ENCODE measurements at places on chromosomes 6 and 20.

- no peak for DNase-seq
These were observed 19.5 kb upstream of the TCP11 start for GRCh38 chr6:35160642-35161041.

DNA sequence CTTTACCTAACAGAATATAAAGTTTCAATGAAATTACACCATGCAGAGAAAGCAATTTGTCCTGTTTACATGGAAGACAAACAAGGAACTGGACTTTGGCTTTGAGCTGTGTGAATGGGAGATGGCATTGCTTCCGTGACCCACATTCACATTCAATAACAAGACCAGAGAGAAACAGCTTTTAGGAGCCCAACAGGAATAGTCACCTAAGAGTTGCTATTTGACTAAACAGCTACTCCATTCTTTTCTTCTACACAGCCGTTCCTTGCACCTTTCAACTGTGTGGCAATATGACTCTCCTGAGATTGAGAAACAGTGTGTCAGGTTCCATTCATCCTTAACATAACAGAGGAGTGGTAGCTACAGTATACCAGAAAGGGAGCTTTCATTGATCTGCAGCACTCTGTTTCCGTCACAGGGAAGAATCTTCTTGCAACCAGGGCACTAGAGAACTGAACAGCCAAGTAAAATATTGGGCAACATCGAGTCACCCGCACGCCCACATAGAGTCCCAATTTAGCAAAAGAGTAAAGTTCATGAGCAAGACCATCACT is 355.1 kb downstream of the HAO1 start:
- DNase-seq = no peak

DNA sequence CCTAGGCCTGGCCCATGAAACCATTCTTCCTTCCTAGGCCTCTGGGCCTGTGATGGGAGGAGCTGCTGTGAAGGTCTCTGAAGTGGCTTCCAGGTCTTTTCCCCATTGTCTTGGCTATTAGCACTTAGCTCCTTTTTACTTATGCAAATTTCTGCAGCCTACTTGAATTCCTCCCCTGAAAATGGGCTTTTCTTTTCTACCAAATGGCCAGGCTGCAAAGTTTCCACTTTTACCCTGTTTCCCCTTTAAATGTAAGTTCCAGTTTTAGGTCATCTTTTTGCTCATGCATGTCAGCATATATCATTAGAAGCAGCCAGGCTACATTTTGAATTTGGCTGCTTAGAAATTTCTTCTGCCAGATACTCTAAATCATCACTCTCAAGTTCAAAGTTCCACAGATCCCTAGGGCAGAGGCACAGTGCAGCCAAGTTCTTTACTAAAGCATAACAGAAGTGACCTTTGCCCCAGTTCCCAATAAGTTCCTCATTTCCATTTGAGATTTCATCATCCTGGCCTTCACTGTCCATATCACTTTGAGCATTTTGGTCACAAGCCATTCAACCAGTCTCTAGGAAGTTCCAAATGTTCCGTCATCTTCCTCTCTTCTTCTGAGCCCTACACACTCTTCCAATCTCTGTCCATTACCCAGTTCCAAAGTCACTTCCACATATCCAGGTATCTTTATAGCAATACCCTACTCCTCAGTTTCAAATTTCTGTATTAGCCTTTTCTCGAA is 71.9 kb downstream of the TBC1D7 start:
- no peak for DNase-seq

- DNase-seq = no peak
These were observed 35.1 kb upstream of the FAM210B start for GRCh38 chr20:56323656-56324055.

DNA sequence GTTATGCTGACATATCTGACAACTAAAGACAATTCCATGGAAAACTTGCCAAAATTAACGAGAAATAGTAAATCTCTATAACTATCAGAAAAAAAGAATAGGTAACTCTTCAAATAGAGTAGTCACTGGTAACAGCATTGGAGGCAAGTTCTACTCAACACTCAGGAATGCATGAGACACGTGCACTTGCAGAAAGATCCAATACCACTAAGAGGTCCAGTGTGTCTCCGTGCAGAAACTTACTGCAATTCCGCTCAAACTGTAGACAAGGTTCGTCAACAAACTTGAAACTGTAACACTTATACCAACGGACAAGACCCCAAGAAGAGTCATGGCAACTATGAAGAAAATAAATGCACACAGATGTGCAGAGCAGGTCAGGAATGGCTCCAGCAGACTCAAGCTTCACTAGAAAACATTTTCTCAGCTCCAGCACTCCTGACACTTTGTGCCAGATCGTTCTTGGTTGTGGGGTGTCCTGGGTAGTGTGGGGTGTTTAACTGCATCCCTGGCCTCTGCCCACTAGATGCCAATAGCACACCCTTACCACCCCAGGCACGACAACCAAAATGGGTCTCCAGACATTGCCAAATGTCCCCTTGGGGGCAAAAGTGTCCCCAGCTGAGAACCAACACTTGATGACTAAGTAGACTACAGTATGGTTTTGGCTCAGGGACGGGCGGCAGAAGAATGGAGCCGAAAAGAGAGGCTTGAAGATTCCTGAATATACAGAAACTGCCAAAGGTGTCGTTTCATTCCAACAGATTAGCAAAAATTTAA is 134.8 kb downstream of the DTNBP1 start:
- DNase-seq = no peak

DNA sequence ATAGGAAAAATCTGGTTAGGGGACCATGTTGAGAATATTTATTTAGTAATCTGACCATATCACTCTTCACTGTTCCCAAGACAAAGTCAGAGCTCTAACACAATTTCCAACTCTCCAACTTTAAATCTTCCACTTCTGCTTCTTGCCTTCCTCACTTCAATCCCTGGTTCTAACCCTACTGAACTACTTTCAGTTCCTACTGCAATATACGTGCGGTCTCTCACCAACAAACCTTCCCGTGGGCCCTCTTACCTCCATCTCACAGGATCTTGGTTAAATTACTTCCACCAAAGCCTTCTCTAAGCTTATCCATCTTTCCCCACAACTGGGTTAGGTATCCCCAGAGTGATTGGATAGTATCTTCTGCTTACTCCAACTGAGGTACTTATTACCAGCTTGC is 8.0 kb downstream of the EIF2S2 start:
- no peak for DNase-seq

GRCh38 chr6:1135726-1136414 is 176.0 kb upstream of the FOXQ1 start:
- no peak for DNase-seq

- DNase-seq = no peak
These were observed 75.1 kb upstream of the QKI start for GRCh38 chr6:163339466-163339865.

- no peak for DNase-seq
These were observed 2.8 kb downstream of the ERVFRD-1 start for GRCh38 chr6:11108726-11109125.

DNA sequence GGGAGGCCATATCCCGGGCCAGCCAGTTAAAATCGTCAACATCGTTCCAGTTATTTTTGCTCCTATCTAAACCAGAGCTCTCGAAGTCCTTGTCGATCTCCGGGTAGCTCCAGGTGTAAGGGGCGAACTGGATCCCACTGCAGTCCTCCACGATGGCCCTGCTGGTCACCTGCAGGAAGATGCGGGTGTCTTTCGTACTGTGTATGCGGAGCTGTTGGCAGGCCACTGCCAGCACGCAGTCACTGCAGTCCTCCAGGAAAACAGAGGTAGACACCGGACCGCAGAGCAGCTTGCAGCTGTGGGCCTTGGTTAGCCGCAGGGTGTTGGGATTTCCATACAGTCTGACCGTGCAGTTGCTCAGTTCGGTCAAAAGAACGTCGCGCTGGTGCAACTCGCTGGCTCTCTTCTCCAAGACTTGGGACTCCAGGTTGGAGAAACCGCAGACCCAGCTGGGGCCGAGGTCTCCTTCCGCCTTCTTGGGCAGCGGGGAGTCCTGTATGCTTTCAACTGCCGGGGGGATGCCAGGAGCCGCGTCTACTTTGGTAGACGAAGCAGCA is 742 bp downstream of the TBCC start:
- peak; percentile 23 for DNase-seq

DNA sequence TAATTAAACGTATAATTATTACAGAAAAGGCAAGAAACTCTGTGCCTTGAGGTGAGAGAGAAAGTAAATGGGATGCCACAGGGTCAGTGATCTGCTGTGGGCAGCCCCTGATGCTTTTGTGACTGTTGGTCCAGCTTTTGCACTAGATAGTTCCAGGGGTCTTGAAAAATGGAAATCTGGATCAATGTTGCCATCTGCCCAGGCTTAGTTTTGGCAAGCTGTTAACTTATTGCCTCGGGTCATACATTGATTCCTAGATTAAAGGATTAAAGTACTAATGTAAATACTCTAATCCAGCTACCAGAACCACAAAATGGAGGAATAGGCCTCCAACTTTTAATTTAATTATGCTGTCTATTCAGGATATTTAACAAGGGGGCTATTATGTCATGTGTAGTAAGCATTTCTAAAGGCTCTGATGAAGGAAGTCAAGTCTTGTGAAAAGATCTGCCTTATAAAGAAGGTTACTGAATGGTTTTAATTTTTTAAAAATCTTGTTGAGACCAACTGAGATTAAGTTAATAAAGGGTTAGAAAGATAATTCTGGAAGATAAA is 376.0 kb upstream of the HS3ST5 start:
- DNase-seq = no peak

DNA sequence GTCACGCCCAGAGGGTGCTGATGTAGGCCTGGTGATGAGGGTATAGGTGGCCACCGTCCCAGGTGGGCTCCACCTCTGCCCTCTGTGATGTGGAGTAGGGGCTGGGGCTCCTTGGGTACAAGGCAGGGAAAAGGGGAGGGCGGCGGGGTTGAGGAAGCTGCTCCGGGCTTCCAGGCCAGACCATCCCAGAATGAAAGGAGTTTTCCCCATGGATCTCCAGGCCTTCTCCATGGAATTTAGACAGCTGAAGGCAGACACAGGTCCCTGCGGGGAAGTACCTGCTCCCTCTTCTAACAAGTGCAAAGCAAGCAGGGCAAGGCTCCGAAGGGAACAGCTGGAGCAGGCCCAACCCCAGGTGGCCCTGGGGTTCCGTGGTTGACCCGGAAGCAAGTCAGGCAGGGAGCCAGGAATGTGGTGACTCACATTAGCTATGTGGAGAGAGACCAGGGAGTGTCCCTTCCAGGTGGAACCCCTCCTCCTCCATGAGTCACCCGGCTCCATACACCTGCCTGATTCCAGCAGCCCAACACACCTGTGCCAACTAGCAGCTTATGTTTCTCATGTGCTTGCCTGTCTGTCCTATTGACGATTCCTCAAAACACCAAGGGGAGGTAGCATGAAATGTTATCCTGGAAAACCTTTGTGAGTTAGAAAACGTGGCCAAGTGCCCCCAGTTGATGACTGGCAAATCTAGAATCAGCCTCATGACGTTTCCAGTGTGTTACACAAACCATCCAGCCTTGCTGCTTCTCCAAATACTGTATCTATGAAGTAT is 59.7 kb upstream of the SNX9 start:
- no peak for DNase-seq

GRCh38 chr6:138682704-138683527 is 90.7 kb upstream of the CCDC28A start:
- no peak for DNase-seq

DNA sequence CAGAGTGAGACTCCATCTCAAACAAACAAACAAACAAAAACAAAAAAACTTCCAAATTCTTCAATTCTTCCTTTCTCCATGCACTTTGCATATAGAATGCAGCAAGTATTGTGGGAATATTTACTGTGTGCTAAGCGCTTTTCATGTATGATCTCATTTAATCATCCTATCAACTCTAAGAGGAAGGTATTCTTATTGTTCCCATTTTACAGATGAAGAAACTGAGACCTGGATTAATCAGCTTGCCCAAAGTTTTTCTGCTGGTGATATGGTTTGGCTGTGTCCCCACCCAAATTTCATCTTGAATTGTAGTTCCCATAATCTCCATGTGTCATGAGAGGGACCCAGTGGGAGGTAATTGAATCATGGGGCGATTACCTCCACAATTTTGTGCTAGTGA is 56.6 kb upstream of the KCNG1 start:
- no peak for DNase-seq

GRCh38 chr6:107616775-107617174 is 126.9 kb downstream of the SOBP start:
- DNase-seq = no peak

DNA sequence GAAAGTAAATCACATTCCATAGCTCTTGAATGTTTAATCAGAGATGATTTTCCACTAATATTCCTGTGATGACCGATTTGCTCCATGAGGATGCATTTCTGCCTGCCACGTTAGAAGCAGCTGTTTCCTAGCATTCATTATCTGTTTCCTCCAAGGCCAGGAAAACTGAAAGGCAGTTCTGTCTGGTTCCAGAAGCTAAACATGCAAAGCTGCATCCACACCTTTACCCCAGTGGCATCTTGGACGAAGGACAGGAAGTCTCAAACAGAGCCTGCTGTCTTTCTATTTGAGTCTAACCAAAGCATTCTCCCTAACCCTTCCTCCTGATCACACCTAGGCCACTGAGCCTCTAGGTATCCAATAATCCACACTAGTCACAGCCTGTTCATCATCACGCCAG is 27.6 kb downstream of the CNKSR3 start:
- DNase-seq = no peak

- DNase-seq = no peak
These were observed 46.1 kb upstream of the DSN1 start for GRCh38 chr20:36819659-36820058.

GRCh38 chr6:53506872-53507271 is 38.0 kb downstream of the GCLC start:
- no peak for DNase-seq

- no peak for DNase-seq
These were observed 22.0 kb upstream of the PERP start for GRCh38 chr6:138129190-138129589.

DNA sequence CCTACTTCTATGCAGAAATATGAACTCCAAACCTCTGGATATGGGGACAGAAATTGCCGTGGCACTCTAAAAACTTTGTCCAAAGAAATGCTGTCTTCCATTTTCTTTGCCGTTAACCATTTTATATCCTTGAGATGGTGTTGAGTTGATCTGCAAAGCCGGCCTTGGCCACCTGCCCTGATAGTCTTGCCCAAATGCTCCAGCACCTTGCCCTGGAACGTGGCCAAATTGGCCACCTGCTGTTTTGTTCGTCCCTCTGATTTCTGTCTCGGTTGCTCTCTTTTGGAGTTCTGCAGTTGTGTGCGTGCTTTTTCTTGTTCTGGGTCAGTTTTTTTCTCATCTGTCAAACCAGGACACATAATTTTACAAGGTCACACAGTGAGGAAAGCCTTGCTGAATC is 239.7 kb upstream of the GMDS start:
- DNase-seq = no peak

DNA sequence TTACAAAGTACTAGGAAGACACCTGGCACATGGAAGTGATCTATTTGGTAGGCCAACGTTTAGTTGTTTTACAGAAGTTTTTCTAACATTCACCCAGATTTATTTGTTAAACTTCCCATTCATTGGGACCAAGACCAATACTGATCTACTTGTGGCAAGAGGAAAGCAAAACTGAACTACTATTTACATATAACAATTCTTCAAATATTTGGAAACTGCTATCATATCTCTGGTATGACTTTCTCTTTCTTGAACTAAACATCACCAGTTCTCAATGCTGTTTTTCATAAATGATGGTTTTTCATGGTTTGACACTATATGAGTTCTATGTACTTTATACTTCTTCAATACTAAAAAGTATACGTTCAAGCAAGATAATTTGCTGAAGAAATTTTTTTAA is 189.2 kb downstream of the ASCC3 start:
- DNase-seq = no peak

GRCh38 chr6:30219244-30219643 is 6.0 kb upstream of the TRIM26 start:
- DNase-seq = no peak
